Activated CD4-positive, alpha-beta T cell treated with anti-CD3 and anti-CD28 coated beads, Interleukin-2, amount 10 ng/mL, durations not matched to agents 7 days and 5 days (primary cell): ENCODE measurements at places on chromosomes 2 and 18. TPM values are rescaled to one million over a fixed set of nuclear protein-coding genes. Genes with fewer than 3 reads are reported as not detected.
A peak's percentile ranks its signal among the peaks of the same experiment; 100 is the strongest.

DNA sequence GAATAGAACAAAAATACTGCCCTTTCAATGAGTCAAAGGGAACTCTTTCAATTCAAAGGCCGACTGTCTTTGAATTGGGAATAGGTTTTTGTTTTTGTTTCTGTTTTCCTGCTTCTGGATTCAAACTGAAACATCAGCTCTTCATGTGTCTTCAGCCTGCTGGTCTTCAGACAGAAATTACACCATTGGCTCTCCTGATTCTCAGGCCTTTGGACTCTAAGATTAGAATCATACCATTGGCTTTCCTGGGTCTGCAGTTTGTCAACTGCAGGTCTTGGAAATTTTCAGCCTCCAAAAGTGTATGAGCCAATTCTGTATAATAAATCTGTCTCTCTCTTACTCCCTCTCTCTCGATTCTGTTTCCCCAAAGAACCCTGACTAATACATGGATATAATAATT is 31.1 kb downstream of the CTLA4 start:
- H3K4me3 ChIP-seq, result no peak overlapping the region
- peaks cover 31% of the 10 kb centered on the region for H3K36me3 ChIP-seq

DNA sequence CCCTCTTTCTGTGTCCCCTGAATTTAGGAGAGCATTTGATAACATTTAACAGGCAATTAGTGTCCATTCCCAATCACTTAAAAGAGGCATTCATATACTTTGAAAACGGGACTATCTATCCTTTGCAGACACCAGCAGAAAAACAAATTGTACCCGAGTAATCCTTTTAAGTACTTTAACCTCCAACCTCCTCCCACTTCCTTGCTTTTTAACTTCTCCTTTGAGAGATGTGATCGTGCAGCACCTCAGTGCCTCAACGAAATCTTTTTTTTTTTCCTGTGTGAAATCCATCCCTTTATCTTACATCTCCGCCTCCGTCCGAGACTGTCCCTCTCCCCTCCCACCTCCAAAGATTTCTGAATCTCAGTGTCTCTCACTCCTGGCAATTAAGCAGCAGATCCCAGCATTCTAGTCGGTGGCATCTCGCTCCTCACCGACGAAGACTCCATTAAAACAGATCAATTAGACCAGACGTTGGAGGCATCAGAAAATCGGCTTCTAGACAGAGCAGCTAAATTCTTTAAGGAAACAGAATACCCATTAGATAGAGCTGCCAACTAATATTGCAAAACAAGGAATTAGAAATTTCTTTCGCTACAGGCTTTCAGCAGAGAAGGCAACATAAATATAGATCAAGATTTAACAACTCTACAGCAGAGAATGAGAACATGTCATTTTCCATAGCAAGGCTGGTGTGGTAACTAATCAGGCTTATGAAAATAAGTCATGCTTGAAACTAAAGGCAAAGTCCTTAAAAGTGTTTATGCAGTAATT is 1.9 kb upstream of the TMEFF2 start:
- H3K27ac ChIP-seq, result no peak overlapping the region
- peaks cover 31% of the 10 kb centered on the region for H3K4me1 ChIP-seq
- peaks cover 78% of the 10 kb centered on the region for H3K27me3 ChIP-seq
- no peaks in the 10 kb centered on the region for H3K36me3 ChIP-seq

- H3K27ac ChIP-seq, result peak overlapping the region; percentile 70
- H3K4me1 ChIP-seq, result peaks cover 11% of the 10 kb centered on the region
- peak; percentile 68 for DNase-seq
- H3K27me3 ChIP-seq, result no peaks in the 10 kb centered on the region
Measured at GRCh38 chr2:102442967-102443828, 20.2 kb downstream of the IL18RAP start.

DNA sequence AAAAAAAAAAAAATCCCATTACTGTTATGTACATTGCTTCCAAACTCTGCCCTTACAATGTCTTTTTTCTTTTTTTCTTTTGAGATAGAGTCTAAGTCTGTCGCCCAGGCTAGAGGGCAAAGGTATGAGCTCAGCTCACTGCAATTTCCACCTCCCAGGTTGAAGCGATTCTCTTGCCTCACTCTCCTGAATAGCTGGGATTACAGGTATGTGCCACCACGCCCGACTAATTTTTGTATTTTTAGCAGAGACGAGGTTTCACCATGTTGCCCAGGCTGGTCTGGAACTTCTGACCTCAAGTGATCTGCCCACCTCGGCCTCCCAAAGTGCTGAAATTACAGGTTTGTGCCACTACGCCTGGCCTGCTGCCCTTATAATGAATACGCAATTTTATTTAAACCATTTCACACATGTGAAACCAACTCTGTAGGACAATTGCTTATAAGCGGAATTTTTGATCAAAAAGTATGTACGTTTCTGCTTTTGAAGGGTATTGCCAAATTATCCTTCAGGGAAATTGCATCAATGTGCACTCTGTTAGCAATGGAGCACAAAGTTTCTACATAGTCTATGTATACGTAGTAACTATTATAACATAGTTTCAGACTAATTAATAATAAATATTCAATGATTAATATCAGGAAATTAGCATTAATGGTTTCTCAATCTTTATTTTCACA is 55.7 kb upstream of the ACTR3 start:
- H3K27me3 ChIP-seq, result no peaks in the 10 kb centered on the region
- no peak for DNase-seq
- H3K27ac ChIP-seq, result no peak overlapping the region
- no peaks in the 10 kb centered on the region for H3K4me1 ChIP-seq

AQP12B gene
- not detected for total RNA-seq

FSIP2 gene
- total RNA-seq, result 0.17 TPM
